ENCODE measurements at places on chromosomes 11 and 22. TPM values are rescaled to one million over a fixed set of nuclear protein-coding genes. Genes with fewer than 3 reads are reported as not detected.

GRCh38 chr11:111922803-111923202 lies 4.1 kb downstream of the C11orf52 start:
- no peak for DNase-seq

DNA sequence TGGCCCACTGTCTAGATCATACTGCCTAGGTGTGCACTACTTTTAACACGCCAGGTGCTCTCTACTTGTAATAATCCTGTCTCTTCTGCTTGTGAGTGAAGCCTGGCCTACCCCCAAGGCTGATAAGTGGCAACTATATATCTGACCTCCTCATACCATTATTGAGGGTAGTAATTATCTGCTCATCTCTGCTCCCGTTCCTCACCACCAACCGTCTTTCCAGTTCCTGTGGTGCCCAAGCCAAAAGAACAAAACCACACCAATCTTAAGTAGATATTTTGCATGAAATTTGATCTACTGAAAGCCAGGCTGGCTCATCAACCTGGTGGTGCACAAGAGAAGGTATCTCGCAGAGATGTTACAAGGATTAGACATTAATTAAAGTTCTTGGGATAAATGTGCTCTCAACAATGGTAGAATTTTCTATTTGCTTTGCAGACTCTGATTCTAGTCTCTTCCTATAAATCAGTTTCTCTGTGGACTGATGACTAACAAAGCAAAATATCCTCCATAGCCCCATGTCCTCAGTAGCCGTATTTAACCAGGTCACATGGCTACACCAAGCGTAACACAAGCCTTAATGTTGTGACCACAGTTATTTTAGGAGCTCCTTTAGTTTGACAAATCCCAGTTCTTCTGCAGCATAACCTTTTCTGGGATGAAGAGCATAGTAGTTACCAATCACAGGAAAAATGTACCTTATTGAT lies 267.2 kb downstream of the NTM start:
- no peak for DNase-seq

Gene PATE4
- total RNA-seq = not detected

Gene CCDC82
- total RNA-seq = 6.5 TPM

Data from hematopoietic multipotent progenitor cell (in vitro differentiated cells).